SJCRH30 (cell line): ENCODE measurements at places on chromosomes 13 and 19. TPM values are rescaled to one million over a fixed set of nuclear protein-coding genes. Genes with fewer than 3 reads are reported as not detected.

OCEL1 gene
- 5.1 and 5.3 TPM in 2 replicates for total RNA-seq

SHISA2 gene
- total RNA-seq: 43.1 and 48.7 TPM in 2 replicates

ZNF665 gene
- 2.6 and 2.9 TPM in 2 replicates for total RNA-seq

STK24 gene
- total RNA-seq: 71.4 and 80.2 TPM in 2 replicates

TMEM59L gene
- total RNA-seq: 0.20 TPM in 1 of 2 replicates, not detected in the other

CNFN gene
- total RNA-seq: not detected in 2 replicates
